Fibroblast of skin of left biceps (primary cell): ENCODE measurements at places on chromosomes 2 and 18.
A peak's percentile ranks its signal among the peaks of the same experiment; 100 is the strongest.

DNA sequence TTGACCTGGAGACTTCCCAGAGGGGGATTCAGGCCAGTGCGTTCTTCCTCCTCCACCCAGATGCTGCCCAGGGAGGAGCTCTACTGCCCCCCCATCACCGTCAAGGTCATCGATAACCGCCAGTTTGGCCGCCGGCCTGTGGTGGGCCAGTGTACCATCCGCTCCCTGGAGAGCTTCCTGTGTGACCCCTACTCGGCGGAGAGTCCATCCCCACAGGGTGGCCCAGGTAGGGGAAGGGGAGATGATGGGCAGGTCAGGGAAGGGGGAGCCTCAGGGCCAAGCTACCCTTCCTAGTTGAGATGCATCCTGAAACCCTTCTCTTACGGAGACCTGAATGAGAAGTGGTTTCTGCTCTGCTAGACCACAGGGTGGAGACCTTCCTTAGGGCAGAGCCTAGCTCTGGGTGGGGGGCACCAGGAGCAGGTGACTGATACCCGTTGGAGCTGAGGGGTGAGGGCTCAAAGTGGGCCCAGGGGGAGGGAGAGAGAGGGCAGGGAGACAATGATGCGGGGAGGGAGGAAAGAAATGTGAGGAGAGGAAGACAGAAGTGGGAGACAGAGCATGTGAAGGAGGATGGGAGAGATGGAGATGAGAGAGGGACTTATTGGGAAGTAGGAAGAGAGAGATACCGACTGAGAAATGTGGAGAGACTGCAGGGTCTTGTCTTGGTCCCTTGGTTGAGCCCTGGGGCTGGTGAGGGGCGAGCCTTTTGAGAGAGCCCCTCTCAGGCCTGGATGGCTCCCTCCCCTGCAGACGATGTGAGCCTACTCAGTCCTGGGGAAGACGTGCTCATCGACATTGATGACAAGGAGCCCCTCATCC is 159.4 kb downstream of the DYSF start:
- DNase-seq = no peak

DNA sequence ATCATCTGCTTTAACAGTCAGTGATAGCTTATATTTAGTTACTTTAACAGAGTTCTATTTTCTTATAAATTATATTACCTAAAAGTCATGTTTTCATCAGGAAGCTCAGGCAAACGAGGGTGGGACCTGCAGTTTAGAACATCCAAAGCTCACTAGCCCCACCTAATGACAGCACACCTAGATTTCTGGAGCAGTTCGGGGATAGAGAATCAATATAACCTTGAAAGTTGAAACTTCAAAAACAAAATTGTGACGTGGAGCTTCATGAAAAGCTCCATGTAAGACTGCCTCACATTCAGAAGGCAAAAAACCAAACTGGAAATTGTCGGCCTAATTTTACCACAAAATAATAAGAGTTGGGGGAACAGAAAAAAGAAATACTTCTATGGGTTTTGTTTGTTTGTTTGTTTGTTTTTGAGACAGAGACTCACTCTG is 185.9 kb upstream of the CCDC150 start:
- peak; percentile 23 for DNase-seq

DNA sequence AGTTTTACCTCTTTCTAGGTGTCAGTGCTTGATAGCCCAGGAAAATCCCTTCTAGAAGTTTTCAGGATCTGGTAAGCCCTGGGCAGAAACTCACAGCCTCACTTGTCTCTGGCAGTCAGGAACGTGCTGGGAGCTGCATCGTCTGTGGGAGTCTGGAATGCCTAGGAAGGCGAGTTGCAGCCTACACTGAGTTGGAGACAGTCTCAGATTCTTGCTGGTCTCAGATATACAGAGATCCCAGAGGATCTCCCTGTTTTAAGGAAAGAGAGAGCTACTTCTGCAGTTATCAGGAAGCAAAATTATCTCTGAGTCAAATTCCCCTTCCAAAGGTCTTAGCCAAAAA is 104.4 kb upstream of the CDC42EP3 start:
- peak; percentile 60 for DNase-seq

GRCh38 chr2:181586569-181587081 is 70.3 kb downstream of the CERKL start:
- no peak for DNase-seq

GRCh38 chr2:218000136-218000535 is 2.7 kb downstream of the TNS1 start:
- no peak for DNase-seq

DNA sequence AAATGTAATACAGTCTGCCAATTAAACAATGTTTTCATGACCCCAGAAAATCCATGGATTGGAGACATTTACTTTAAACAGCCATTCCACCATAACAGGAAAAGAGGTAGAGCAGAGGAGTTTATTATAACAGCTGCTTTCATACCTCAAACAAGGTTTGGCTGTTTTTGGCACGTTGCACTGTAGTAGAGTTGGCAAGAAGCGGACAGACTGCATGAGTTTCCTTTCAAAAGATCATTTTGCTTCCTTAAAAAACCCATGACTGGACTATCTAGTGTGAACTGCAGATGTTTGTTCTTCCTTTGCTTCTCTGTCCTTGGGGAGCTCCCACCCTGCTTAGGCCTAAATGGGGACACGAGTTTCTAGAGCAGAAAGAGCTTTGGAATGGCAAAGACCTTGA is 108.5 kb upstream of the THOC1 start:
- no peak for DNase-seq

GRCh38 chr18:75264195-75264594 is 53.6 kb downstream of the TSHZ1 start:
- DNase-seq = no peak

DNA sequence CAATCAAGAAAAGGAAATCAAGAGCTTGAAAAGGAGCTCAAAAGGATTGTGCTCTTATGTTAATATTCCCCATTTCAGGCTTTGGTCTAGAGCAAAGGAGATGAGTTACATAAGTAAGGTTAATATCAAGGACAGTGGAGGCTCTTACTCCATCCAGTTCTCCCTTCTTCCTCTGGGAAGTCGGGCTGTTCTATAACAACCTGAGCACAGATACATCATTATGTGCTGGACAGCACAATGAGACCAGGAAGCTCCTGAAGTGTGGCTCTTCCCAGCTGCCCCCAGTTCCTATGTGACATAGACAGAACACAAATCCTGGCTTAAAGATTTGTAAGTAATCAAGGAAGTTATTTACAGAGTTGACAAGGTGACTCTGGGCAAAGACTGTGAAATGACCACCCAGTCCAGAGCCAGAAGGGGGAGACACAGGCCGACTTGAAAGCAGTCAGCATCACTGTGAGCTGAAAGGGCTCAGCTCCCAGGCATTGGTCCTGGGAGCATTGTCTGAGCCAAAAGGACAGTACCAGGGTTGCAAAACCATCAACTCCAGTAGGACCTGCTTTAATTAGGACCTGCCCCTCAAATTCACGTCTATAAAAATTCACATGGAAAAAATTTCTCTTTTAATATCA is 917.6 kb upstream of the ACVR2A start:
- peak; percentile 18 for DNase-seq

- DNase-seq = no peak
Measured at GRCh38 chr2:136375017-136375901, 257.3 kb upstream of the CXCR4 start.

- no peak for DNase-seq
Measured at GRCh38 chr2:86783615-86784339, 6.9 kb downstream of the CD8A start.

- DNase-seq = no peak
Measured at GRCh38 chr2:33116799-33117198, 170.0 kb downstream of the LTBP1 start.

GRCh38 chr18:24027156-24027827 is 12.7 kb downstream of the TTC39C start:
- DNase-seq = peak; percentile 75

- DNase-seq = no peak
Measured at GRCh38 chr2:53438100-53438499, 329.5 kb upstream of the CHAC2 start.

DNA sequence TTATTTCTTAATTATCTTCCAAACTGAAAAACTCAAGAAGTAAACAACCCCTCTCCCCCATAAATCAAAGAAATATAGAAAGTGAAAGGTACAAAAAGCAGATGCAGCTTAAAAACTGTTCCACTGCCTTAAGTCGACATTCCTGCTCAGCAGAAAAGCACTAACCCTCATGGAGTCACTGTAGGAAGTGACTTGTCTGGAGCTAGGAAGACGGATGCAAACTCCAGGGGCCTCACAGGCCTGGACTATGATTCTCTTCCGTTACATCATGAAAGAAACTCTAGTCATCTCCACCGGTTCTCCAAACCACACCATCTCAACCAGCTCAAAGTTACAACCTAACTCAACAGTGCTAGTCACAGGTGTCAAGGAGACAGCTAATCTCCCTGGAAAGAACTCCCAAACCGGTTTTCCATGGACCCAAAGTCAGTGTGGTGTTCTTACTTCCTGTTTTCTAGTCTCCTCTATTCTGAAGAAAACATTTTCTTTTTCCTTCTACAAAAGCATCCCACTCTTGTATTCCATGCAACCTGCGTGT is 128.4 kb downstream of the PIEZO2 start:
- no peak for DNase-seq

DNA sequence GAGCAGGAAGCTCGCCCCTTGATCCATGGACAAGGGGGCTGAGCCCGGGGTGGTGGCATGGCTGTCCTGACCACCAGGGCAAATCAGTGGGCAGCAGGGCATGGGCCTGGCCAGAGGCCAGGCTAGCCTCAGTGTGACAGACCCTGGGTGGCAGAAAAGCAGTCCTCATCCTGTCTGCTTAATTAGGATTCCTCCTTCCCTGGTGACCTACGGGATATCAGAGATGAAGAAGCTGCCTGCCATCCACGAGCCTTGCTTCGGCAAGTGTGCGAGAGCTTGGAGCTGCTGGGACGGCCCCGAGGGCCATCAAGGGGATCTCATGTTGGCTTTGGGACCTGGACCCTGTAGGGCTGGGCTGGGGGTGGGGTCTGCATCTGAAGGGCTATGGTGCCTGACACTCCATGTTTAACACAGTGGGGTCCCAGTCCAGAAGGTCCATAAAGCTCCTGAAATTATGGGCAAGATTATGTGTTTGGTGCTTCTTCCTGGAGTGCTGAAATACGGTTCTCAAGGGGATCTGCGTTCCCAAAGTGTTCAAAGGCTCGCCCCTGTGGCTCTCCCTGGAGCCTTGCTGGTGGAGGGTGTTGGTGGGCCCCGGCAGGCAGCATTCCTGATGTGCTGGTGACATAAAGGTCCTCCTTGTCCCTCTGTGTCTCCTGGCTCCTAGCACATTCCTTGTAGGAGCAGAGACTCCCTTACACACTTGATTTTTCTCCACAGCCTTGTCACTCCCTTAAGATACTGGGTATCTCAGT is 52.6 kb downstream of the KCNIP3 start:
- DNase-seq = no peak

GRCh38 chr2:210540471-210540870 is 15.9 kb upstream of the CPS1 start:
- DNase-seq = no peak

- no peak for DNase-seq
Measured at GRCh38 chr2:217069263-217070042, 209.6 kb upstream of the TNP1 start.

DNA sequence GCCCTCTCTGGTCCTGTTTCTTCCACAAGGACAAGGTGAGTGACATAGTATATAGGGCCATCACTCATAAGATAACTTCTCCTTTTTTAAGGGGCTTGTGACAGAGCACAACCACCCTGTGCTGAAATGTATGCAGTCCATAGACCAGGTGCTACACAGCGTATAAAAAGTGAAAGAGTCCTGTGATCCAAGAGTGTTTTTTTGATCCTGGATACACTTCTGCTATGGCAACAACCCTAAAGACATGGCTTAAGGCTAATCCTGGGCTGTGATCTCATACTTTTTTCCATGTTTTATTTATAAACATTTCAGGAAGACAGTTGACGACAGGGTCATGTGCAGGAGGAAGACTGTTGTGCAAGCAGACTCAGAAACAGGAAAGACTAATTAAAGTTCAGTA is 400.5 kb upstream of the TCF4 start:
- DNase-seq = no peak

DNA sequence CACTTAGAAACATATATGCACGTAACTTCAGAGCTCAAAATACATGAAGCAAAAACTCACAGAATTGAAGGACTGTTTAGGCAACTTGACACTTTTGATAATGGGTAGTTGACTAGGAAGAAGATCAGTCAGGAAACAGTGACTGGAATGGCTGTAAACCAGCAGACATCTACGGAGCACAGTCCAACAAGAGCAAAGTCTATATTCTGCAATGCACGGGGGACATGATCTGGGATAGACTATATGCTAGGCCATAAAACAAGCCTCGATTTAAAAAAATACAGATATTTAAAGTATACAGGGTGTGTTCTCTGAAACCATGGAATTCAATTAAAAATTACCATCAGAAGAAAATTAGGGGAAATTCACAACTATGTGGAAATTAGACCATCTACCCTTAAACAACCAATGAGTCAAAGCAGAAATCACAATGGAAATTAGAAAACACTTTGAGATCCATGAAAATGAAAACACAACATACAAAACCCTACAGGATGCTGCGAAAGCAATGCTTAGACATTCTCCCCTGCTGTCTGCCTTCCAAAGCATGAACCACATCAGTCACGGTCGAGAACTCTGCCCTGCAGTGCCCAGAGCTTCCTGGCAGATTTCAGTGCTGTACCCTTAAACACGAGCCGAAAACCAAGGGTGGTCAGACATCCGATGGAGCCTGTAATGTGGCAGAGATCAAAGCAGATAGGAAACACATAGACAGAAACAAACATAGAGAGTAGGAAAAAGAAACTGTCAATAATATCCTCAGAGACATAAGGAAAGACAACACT is 651.9 kb upstream of the HS6ST1 start:
- no peak for DNase-seq

- no peak for DNase-seq
Measured at GRCh38 chr18:46899274-46899948, 17.9 kb downstream of the PIAS2 start.

DNA sequence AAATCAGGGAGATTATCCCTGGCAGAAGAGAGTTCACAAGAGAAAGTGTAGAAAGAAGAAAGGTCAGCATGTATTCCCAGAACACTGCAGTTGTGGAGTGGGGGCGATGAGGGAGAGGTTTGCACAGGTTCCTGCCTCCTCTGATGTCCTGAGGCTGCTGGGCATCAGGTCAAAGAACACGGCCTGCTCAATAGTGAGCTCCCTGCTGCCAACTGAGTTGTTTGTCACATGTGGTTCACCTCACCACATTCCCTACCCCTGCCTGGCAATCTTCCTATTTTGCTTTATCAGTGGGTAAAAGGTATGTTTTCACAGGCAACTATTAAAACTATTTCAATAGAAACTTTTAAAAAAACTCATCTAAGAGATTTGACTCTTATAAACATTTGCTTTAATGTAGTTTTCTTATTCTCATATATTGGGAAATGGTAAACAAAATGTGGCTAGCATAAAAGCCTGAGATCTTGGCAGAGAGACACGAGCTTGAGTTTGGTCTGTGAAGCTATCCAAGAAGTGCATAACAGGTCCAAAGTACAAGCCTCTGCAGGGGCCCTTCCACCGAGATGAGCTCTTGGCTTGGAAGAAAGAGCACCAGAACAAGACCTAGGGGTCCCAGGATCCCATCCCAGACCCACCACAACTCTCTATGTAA is 123.9 kb upstream of the SRD5A2 start:
- no peak for DNase-seq

DNA sequence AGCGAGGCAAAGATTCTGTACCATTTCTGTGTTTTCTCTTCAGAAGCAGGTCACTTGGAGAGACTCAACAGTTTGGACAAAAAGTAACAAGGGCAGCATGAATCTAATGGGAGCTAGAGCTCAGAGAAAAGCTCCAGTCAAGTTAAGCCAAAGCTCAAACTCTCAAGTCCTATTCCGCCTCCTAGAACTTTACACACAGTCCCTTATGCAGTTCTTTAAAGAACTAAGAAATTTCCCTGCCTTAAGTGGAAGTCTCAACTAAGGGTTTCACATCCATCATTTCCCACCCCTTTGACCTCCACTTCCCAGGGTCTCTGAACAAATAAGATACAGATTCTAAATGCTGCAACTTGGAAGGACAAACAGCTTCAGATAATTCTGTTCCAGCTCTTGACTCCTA is 121.3 kb upstream of the RNU4ATAC start:
- DNase-seq = no peak
